CD4-positive, alpha-beta T cell treated with Interleukin-10 for 1 hour (primary cell): ENCODE measurements at places on chromosomes 13 and 19.
A peak's percentile ranks its signal among the peaks of the same experiment; 100 is the strongest.

DNA sequence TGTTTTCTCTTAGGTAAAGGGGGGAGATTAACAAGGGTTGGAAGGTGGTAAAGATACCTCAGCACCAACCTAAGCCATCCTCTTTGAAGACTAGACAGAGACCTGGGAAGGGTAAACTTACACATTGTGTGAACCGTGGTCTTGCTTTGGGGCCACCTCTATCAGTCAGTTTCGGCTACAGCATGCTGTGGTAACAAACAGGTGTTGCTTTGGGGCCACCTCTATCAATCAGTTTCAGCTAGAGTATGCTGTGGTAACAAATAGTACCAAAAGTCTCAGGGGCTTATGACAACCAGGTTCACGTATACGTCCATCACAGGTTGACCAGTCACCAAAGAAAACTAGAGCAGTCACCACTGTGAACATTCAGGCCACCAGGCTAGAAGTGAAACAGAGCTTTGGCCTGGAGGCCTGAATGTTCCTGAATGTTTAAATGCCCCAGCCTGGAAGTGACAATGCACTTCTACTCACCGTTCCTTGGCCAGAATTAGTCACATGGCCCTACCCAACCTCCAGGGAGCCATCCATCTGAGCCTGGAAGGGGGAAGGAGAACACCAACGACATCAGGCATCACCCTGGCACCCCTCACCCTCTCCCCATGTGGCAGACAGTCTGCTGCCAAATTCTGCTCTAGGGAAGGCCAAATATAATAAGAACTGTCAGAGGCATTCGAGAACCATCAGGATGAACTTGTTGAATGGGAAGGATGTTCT lies 3.8 kb downstream of the FXYD7 start:
- DNase-seq = no peak

GRCh38 chr13:36814465-36814864 lies 4.6 kb upstream of the RFXAP start:
- DNase-seq = no peak

- DNase-seq = peak; percentile 81
These were observed 27.7 kb downstream of the MEIS3 start for GRCh38 chr19:47391510-47392223.

DNA sequence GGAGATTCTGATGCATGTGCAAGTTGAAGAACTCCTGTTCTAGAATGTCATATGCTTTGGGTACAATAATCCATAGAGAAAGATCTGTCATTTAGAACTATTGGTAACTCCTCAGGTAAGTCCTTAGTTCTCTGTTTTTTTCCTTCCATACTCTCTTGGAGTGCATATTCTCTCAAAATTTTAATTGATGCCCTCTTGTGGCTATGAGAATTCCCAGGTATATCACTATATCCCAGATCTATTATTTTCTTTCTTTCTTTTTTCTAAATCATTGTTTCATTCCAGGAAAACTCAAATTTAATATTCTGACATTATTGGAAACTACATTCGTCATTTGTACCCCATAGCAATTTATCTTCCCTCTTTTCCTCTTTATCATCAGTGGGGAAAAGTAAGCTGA lies 485.4 kb downstream of the KLF5 start:
- no peak for DNase-seq

DNA sequence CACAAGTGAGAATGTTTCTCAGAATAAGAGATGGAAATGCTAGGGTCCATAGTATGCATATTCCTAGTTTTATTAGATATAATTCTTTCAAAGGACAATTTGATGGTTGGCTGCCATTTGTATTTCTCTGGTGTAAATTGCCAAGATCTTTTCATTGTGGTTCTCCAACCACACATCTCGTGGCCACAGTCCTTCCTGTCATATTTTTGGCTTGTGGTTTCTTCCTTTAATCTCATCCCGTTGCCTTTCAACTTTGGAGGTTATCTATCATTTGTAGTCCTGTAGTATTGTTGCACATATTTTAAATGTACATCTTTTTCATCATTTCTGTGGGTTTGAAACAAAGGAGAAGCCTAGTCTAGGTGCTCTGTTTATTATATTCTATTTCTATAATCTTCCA lies 61.2 kb downstream of the WASF3 start:
- no peak for DNase-seq

GRCh38 chr13:93726173-93726957 lies 499.8 kb downstream of the GPC6 start:
- DNase-seq = no peak

DNA sequence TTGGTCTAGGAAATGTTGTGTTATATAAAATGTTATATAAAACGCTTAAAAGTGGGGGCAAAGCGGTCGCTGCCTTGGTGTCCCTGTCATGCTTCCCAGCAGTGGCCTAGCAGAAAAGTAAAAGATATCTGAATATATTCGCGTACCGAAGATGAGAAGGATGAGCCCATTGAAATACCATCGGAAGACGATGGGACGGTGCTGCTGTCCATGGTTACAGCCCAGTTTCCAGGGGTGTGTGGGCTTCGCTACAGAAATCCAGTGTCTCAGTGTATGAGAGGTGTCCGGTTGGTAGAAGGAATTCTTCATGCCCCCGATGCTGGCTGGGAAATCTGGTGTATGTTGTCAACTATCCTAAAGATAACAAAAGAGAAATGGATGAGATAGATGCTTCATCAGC lies 110.9 kb upstream of the DIAPH3 start:
- DNase-seq = no peak

DNA sequence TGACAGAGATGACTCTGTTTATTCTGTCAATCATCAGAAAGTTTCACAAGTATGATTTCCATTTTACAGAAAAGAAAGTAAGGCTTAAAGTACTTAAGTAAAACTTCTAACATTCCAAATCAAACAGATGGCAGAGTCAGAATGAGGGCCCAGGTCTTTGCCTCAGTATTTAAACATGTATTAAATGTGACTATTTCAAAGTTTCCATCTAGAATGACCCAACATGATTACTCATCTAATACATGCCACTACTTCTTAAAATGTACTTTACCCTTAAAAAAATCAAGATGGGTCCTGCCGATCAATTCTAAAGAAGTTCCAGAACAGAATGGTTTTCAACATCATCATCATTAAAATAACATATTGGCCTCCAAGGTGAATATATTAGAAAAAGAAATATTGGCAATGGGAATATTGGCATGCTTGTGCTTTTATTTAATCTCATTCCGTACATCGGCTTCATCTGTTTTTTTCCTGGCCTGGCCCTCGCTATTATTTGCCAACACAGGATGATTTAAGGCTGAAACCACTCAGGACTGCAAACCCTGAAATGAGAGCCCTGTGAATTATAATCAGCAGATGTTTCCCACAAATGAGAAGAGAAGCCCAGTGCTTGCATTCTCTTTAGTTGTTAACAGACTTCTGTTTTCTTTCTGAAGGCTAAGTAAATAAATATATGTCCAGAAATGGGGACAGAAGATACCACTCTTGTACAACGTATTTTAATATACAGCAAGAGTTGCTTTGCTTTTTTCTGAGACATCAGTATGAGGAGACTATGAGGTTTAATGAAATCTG lies 340.0 kb downstream of the DNAJC15 start:
- DNase-seq = no peak

DNA sequence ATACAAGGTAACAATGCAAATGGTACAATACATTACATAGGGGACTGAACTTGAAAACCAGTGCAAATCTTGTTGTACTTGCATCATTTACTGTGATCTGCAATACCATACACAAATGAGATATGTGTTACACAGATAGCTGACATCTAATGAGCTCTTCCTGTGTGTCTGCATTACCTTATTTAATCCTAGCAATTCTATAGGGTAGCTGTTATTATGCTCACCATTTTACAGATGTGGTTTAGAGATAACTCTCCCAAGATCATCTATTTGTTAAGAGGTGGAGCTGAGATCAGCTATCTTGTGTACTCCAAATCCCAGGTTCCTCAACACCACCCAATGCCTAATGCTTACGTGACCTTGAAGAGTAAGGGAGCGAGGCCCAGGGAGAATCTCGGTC lies 21.4 kb upstream of the SERP2 start:
- DNase-seq = no peak
